ENCODE measurements at places on chromosomes 5 and 9. TPM values are rescaled to one million over a fixed set of nuclear protein-coding genes. Genes with fewer than 3 reads are reported as not detected.
A peak's percentile ranks its signal among the peaks of the same experiment; 100 is the strongest.

Gene FGD3
- not detected for total RNA-seq

GRCh38 chr9:35814106-35814840 is 569 bp downstream of the HINT2 start:
- H3K4me1 ChIP-seq, result peaks cover 24% of the 10 kb centered on the region
- peak; percentile 86 for DNase-seq
- peaks cover 9% of the 10 kb centered on the region for H3K36me3 ChIP-seq
- H3K27ac ChIP-seq, result peak overlapping the region; percentile 71

DNA sequence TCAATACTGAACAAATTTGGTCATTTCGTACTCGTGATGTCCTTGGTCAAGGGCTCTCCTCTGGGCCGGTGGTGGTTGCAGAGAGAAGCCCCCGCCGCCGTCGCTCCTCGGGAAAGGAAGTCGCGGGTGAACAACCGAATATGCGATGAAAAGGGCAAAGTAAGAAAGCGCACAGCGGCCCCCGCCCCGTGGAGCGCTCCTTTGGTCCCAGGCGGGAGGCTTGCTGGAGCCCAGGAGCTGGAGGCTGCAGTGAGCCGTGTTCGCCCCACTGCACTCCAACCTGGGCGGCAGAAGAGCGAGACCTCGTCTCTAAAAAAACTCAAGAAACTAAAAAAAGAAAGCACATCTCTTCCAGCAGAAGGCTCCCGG is 108.4 kb upstream of the LARP1 start:
- DNase-seq, result no peak
- peak overlapping the region; percentile 60 for H3K4me3 ChIP-seq
- peaks cover 10% of the 10 kb centered on the region for H3K4me1 ChIP-seq
- no peaks in the 10 kb centered on the region for H3K36me3 ChIP-seq

Gene ENG
- 60.8 TPM for total RNA-seq

GRCh38 chr5:69528035-69528434 is 32.0 kb upstream of the GTF2H2C start:
- DNase-seq, result no peak
- peaks cover 47% of the 10 kb centered on the region for H3K27me3 ChIP-seq
- no peak overlapping the region for H3K27ac ChIP-seq
- no peaks in the 10 kb centered on the region for H3K4me1 ChIP-seq

DNA sequence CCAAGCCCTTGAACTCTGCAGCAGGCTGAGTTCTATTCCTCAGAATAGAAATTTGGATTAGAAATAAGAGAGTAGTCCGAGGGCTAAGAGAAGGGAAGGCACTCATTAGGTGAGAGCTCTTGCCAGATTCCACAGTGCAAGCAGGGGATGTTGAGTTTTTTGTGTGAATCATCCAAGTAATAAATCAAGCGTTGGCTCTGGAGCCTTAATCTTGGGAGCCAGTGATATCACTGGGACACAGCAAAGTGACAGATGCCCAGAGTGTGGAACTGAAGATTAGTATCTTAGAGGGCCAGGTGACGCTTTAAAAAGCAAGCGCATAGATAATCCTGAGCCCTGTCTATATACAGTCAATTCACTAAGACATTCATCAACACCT is 60.3 kb downstream of the FOXD1 start:
- H3K4me3 ChIP-seq, result no peak overlapping the region
- H3K36me3 ChIP-seq, result no peaks in the 10 kb centered on the region
- peaks cover 27% of the 10 kb centered on the region for H3K4me1 ChIP-seq

GRCh38 chr9:37486616-37487548 is 1.1 kb downstream of the POLR1E start:
- DNase-seq, result peak; percentile 93
- peaks cover 23% of the 10 kb centered on the region for H3K4me1 ChIP-seq
- peaks cover 1% of the 10 kb centered on the region for H3K27me3 ChIP-seq
- H3K36me3 ChIP-seq, result peaks cover 35% of the 10 kb centered on the region

Gene SPINK13
- not detected for total RNA-seq

GRCh38 chr9:123745451-123745850 is 184.5 kb downstream of the DENND1A start:
- H3K27ac ChIP-seq, result no peak overlapping the region
- no peaks in the 10 kb centered on the region for H3K36me3 ChIP-seq
- no peak overlapping the region for H3K4me3 ChIP-seq
- H3K27me3 ChIP-seq, result no peaks in the 10 kb centered on the region
- peaks cover 14% of the 10 kb centered on the region for H3K4me1 ChIP-seq

DNA sequence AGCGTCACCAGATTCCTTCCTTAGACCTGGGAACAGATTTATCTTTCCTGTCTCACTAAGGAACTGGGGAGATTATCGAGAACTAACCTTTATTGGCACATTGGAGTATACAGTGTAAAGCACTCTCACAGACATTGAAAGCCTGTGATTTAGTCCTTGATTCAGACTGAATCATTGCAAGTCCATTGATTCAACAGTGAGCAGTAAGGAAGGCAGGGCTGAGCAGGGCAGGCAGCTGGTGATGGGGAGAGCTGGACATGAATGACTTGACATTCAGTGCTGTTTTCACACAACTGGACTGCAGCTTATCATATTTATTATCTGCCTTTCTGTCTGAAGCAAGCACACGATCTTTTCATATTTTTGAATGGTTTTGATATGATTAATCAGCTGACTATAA is 16.2 kb downstream of the ISOC1 start:
- no peak overlapping the region for H3K27ac ChIP-seq
- no peak overlapping the region for H3K4me3 ChIP-seq
- H3K36me3 ChIP-seq, result no peaks in the 10 kb centered on the region
- DNase-seq, result no peak

- peaks cover 11% of the 10 kb centered on the region for H3K4me1 ChIP-seq
- H3K27ac ChIP-seq, result no peak overlapping the region
Observed at GRCh38 chr5:111697215-111697614, 59.8 kb downstream of the NREP start.

DNA sequence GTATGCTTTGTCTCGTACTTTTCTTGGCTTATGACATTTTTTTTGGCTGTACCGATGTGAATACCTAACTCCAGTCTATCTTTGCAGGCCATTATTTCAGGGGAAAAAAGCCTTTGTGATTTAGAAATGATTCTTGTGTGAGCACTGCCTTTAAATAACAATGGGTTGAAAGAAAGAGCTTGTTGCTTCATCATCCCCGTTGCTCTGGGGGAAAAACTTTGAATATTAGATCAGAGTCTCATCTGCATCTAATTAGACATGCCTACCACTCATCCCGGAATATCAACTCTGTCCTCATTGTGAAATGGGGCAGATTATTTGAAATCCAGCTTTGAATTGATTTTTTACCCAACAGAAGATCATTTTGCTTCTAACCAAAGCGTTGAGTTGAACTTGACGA is 13.5 kb downstream of the CXCL14 start:
- H3K4me1 ChIP-seq, result no peaks in the 10 kb centered on the region
- H3K27ac ChIP-seq, result no peak overlapping the region
- H3K4me3 ChIP-seq, result no peak overlapping the region
- DNase-seq, result peak; percentile 47
- peaks cover 7% of the 10 kb centered on the region for H3K27me3 ChIP-seq
- no peaks in the 10 kb centered on the region for H3K36me3 ChIP-seq

Gene CANX
- total RNA-seq, result 689 TPM

- H3K4me1 ChIP-seq, result no peaks in the 10 kb centered on the region
- H3K36me3 ChIP-seq, result no peaks in the 10 kb centered on the region
- no peak overlapping the region for H3K27ac ChIP-seq
- H3K4me3 ChIP-seq, result no peak overlapping the region
- no peaks in the 10 kb centered on the region for H3K27me3 ChIP-seq
- DNase-seq, result no peak
Observed at GRCh38 chr9:15846611-15847010, 293.8 kb downstream of the CCDC171 start.

Gene CHSY3
- 12.4 TPM for total RNA-seq

DNA sequence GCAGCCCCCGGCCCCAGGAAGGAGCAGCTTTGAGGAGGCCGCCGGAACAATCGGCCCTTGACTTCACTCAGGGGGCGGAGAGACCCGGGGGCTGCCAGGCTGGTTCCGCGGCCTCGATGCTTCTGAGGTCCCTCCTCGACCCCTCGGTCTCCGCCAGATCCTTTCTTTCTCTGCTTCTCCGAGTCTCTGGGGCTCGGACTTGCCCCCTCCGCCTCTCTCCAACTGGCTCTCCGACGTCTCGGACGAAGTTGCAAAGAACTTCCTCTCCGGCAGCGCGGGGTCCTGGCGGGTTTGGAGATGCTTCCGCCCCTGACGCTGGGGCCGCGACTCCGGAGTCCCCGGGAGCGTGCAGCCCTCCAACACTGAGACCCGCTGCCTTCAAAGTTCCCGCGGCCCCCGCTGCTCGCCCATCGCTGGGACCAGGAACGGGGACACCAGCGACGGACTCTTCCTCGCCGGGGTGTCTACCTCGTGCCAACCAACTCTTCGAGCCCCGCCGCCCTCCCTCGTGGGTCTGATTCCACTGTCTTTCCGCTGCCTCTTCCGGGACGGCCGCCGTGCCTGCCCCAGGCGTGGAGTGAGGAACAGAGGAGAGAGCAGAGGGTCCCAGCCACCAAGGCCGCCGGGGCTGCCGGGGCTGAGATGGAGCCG is 7.0 kb downstream of the PAX5 start:
- H3K4me1 ChIP-seq, result no peaks in the 10 kb centered on the region
- H3K27me3 ChIP-seq, result peaks cover 99% of the 10 kb centered on the region
- H3K4me3 ChIP-seq, result no peak overlapping the region

DNA sequence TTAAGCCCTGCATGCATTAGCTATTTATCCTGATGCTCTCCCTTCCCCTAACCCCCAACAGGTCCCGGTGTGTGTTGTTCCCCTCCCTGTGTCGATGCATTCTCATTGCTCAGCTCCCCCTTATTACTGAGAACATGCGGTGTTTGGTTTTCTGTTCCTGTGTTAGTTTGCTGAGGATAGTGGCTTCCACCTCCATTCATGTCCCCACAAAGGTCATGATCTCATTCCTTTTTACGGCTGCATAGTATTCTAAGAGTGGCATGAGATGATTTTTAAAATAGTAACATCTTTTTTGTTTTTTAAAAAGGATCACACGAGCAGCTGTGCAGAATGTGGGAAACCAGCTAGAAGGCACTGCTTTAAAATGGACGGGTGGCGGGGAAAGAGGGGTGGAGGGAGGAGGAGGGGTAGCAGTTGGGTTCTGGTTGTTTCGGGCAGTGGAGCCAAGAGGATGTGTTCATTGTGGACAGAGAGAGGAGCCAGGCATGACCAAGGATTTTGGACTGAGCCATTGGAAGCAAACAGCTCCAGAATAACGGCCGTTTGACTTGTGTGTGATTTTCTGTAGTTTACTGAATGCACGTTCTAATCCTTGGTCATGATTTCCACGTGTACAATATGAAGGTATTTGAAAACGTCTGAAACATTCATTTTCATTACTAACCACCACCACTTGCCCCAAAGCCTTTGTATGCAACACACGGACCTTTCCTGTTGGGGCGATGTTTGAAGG is 1.7 kb upstream of the TENT4A start:
- H3K4me3 ChIP-seq, result peak overlapping the region; percentile 88
- no peaks in the 10 kb centered on the region for H3K27me3 ChIP-seq
- no peak for DNase-seq
- H3K36me3 ChIP-seq, result no peaks in the 10 kb centered on the region
- H3K4me1 ChIP-seq, result peaks cover 22% of the 10 kb centered on the region
- peak overlapping the region; percentile 89 for H3K27ac ChIP-seq
